ENCODE measurements at places on chromosomes 11 and 22.

GRCh38 chr11:1571760-1572196 lies 293 bp downstream of the DUSP8 start:
- DNase-seq: no peak

DNA sequence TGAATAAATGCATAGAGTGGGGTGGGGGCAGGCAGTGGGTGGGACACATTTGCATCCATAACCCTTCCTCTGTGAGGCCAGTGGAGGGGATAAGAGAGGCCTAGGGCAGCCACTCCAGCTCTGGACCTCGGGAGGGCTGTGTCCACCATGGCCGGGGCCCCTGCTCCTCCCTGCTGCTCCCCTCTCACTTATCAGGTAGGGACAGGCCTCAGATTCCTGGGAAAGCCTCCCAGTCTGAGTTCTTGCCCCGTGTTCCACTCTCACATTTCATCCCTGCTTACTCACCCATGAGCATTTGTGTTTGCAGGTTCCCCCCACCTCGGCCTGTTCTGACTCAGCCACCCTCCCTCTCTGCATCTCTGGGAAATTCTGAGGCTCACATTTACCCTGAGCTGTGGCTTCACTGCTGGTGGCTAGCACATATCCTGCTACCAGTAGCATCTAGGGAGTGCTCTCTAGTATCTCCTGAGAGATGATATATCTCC lies 128.7 kb upstream of the TOP3B start:
- DNase-seq: no peak

- DNase-seq: no peak
Observed at GRCh38 chr11:74951226-74951625, 2.2 kb downstream of the SPCS2 start.

- no peak for DNase-seq
Observed at GRCh38 chr11:61195719-61196118, 7.6 kb upstream of the PGA3 start.

- no peak for DNase-seq
Observed at GRCh38 chr11:11580841-11581411, 40.9 kb downstream of the GALNT18 start.

- no peak for DNase-seq
Observed at GRCh38 chr11:31060880-31061279, 308.7 kb downstream of the DCDC1 start.

DNA sequence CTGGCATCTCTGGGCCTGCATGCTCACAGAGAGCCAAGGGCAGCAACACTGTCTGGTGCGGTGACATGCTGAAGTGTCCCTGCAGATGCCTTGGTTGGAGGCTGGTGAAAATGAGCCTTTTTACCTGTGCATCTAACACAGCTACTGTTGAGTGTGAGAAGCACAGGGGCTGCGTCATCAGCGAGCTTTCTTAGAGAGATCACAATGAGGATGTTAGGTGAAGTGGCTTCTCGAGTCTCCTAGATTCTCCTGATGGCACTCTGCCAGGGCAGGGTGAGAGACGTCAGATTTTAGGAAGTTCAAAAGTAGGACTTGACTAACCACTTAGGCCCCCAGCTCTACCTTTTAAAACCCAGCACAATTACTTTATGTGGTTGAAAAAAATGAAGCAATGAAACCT lies 3.6 kb upstream of the SLC15A3 start:
- peak; percentile 25 for DNase-seq

GRCh38 chr11:94722735-94723134 lies 45.4 kb upstream of the AMOTL1 start:
- DNase-seq: no peak

GRCh38 chr11:75103380-75104026 lies 6.8 kb upstream of the OR2AT4 start:
- DNase-seq: no peak

GRCh38 chr11:20070459-20070858 lies 89.8 kb downstream of the DBX1 start:
- no peak for DNase-seq

GRCh38 chr22:20298803-20299745 lies 20.8 kb downstream of the DGCR6L start:
- peak; percentile 97 for DNase-seq

DNA sequence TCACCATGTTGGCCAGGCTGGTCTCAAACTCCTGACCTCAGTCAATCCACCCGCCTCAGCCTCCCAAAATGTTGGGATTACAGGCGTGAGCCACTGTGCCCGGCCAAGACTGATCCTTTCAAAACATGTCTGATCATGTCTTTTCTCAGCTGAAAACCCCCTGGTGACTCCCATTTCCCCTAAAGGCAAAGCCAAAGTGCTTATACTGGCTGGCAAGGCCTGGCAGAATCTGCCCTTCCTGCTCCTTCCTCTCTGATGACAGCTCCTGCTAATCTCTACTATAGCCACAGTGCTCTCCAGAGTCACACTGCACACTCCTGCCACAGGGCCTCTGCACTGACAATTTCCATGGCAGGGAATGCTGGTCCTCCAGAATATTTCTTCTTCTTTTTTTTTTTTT lies 2.6 kb upstream of the MCHR1 start:
- DNase-seq: no peak

- no peak for DNase-seq
Observed at GRCh38 chr22:17999851-18000250, 24.5 kb downstream of the MICAL3 start.

DNA sequence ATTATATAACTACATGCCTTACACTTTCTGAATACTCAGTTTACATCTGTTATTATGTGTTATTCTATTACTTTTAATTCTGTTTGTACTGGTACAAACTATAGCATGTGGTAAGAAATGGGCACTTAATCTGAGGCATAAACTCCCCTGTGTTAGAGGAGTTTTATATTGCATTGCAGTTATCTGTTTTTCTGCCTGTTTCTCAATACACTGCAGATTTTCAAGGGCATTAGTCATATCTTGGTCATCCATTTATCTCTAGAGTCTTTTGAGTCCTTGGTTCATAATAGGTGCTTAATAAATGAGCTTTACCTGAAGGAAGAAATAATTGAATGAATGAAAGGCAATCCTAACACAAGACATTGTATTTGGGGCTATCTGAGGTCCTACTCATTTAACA lies 182.9 kb upstream of the CTSC start:
- DNase-seq: no peak

GRCh38 chr11:130212431-130212961 lies 52.9 kb downstream of the ST14 start:
- DNase-seq: no peak

GRCh38 chr22:33781411-33781810 lies 138.9 kb downstream of the LARGE1 start:
- DNase-seq: no peak
